CD4-positive, CD25-positive, alpha-beta regulatory T cell (primary cell): ENCODE measurements at places on chromosomes 5 and 9.
A peak's percentile ranks its signal among the peaks of the same experiment; 100 is the strongest.

DNA sequence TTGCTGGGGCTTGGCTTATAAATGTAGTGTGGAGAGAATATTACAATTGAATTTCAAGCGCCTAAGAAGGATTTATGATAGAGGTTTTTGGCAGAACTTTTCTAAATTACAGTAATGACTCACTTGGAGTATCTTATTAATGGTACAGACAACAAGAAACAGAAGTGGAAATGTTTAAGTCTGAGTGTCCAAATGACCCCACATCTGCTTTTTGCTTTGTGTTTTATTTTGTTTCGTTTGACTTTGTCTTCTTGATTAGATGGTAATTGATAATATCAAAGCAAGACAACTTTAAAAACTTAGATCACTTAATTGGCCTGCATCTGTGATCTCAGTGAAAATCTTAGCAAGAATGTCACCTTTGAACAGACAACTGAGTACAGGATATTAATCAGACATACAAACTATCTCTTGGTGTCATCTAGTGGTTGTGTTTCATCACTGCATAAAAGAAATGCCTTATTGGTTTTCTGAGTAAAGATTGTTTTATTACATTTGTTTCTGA lies 577.4 kb downstream of the ISL1 start:
- no peak for DNase-seq

GRCh38 chr5:32531885-32532520 lies 53.4 kb upstream of the SUB1 start:
- peak; percentile 56 for DNase-seq

DNA sequence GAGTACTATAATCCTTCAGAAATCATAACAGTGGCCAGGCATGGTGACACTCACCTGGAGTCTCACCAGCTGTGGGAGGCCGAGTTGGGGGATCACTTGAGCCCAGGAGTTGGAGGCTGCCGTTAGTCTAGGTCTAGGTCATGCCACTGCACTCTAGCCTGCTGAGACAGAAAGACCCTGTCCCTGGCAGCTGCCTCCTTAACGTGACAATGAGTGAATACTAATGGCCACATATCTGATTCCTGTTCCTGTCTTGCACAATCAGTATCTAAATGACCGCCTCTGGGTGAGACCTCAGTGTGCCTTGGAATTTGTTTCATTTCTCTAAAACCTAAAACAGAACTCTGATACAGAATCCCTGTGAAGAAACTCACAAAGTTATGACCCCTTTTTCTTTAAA lies 131.0 kb upstream of the DAB2 start:
- no peak for DNase-seq

- DNase-seq = no peak
These were observed 227.3 kb upstream of the ITGA1 start for GRCh38 chr5:52560366-52560765.

DNA sequence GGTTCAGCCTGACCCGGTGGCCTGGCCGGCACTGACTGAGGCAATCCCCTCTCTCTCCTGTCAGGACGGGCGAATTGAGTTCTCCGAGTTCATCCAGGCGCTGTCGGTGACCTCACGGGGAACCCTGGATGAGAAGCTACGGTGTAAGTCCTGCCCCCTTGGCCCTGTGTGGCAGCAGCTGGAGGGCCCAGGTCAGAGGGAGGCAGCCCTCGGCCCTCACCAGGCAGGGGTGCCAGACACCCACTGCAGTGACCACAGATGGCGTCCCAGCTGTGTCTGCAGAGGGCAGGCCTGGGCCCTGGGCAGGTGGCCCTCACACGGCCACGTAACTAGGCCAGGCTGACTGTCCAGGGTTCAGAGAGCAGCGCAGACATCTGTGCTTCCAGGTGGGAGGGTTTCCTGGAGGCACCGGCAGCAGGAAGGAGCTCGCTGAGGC lies 45.9 kb upstream of the HMCN2 start:
- DNase-seq = no peak

DNA sequence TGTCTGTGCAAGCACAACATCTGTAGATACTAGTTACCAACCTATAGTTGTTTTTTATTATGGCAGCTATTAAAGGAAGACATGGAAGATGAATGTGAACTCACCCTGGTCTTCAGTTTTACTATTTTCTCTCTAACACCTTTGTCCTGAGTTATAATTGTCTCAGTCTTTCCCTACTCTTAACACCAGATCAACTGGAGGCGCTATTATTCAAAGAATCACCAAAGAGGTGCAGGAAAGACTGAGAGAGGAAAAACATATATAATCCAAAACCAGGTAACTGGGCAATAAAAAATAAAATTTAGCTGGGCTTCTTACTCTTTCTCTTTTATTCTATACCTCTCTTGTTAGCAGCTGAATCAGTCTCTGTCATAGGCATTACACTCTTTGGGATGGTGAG lies 134.2 kb upstream of the C6 start:
- DNase-seq = no peak

- no peak for DNase-seq
These were observed 4.5 kb upstream of the GPSM1 start for GRCh38 chr9:136322756-136323330.

DNA sequence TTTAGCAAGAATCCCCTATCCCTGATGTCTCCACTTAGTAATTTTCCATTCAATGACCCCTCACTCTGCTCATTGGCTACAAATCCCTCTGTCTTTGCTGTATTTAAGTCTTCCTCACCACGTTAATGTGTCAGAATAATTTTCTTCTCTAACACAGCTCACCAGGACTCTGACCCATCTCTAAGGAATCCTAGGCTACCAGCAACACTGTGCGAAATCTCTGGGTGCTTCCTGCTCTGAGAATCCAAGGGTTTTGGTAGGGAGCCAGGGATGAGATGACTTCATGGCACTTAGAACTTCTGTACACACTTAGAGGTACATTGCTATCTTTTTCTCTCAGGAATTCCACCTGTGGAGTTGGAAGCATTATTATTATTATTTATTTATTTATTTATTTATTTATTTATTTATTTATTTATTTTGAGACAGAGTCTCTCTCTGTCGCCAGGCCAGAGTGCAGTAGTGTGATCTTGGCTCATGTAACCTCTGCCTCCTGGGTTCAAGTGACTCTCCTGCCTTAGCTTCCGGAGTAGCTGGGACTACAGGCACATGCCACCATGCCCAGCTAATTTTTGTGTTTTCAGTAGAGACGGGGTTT lies 53.5 kb downstream of the FOXI1 start:
- no peak for DNase-seq

DNA sequence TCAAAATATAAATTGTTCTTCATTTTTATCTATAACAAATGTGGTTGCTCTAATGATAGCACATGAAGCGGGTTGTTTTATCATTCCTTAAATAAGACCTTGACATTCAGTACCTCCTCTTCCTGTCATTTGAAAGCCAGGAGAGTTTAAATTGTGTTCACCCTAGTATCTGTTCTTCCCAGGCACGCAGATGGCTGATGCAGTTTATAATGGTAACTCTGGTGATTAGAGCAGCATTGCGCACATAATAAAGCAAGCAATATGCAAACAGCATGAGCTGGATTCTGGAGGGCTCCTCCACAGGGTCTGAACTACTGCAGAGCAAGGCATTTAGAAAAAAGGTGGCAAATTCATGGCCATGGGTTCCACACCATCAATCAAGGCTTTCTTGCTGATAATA lies 307.8 kb downstream of the ENC1 start:
- DNase-seq = no peak
